ENCODE measurements at places on chromosomes 6 and 20.
A peak's percentile ranks its signal among the peaks of the same experiment; 100 is the strongest.

- DNase-seq: no peak
Measured at GRCh38 chr20:17967521-17968365, 851 bp downstream of the SNX5 start.

- DNase-seq: no peak
Measured at GRCh38 chr6:47716207-47716606, 17.8 kb downstream of the ADGRF4 start.

DNA sequence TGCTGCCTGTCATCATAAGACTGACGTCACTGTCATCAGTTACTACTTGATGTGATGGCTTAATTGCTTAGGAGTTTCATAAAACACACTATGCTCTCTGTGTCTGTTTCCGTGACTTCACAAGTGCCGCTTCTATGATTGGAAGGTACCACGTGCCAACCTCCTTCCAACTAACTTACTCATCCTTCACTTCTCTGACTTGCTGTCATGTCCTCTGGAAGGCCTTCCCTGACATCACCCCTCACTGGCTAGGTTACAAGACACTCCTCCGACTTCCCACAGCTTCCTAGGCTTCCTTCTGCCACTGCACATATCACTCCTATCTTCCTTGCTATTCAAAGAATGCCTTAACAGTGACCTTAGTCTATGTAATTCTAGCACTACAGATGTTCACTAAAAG lies 20.4 kb downstream of the SERINC3 start:
- DNase-seq: no peak

- peak; percentile 92 for DNase-seq
Measured at GRCh38 chr20:58209652-58210397, 18.6 kb downstream of the ANKRD60 start.

- DNase-seq: no peak
Measured at GRCh38 chr6:99338188-99338587, 11.3 kb downstream of the FAXC start.

GRCh38 chr6:130896249-130896648 lies 69.0 kb downstream of the SMLR1 start:
- DNase-seq: no peak

- no peak for DNase-seq
Measured at GRCh38 chr6:97947841-97948240, 664.8 kb upstream of the MMS22L start.

- no peak for DNase-seq
Measured at GRCh38 chr6:159389695-159390094, 220.5 kb downstream of the FNDC1 start.

DNA sequence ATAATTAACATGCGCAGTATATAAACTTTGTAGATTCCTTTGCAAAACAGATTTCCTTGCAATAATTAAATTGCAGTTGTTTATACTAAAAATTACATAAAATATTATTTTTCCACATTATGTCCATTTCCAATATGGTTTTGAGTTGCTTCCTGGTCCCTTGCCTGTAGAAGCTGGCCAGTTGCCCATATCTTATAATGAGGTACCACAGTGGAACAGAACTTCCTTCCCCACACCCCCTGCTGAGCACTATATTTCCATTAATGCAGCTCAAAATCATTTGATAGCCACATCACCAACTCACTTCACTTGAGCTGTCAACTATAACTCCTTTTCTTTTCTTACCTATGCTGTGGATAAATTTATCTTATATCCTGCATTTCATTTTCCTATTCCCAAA lies 194.6 kb downstream of the DST start:
- DNase-seq: no peak

GRCh38 chr20:37878835-37879599 lies 23.9 kb upstream of the VSTM2L start:
- DNase-seq: peak; percentile 31

GRCh38 chr6:74598462-74599393 lies 607.1 kb downstream of the COL12A1 start:
- no peak for DNase-seq

Data from HEK293T (cell line).